ENCODE measurements at places on chromosomes 3 and 15.

DNA sequence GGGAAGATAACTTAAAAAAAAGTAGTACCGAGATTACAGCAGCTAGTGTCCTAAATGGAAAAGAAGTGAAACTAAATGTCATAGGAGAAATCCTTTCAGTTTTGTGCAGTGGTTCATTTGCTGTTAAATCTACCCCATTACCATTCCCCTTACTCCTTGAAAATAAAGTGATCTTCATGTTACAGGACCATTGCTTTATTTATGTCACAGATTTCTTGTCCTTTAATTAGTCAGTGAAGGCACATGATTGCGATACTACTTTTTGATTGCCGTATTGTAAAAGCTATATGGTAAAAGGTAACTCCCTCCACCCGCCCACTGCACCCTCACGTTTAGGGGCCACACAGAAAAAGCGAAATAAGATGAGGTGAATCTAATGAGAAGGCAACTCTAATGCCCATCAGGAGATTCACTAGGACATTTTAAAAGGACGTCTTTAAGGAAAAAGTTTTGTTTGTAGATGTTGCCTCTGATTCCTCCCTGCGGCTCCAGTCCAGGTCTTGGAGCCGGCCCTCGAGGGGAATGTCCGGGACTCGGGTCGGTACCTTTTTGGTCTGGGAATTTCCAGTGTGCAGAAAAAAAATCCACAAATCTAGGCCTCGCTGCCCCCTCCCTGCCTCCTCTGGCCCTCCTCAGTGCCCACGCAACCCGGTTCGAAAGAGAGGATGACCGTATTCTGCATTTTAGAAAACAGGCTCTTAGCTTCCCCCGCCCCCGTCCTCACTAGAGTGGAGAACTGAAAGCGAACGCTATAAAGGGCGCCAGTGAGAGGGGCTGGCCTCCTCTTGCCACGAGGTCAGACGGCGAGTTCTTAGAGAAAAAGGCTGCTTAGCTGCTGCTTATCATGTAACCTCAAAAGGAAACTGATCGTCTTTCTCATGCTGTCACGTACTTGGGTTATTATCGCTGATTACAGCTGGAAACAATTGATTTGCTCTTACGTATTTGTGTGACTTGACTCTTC, 21.8 kb upstream of the NFKBIZ start:
- DNase-seq: peak; percentile 64

- no peak for DNase-seq
Observed at GRCh38 chr3:77467702-77468625, 428.1 kb downstream of the ROBO2 start.

DNA sequence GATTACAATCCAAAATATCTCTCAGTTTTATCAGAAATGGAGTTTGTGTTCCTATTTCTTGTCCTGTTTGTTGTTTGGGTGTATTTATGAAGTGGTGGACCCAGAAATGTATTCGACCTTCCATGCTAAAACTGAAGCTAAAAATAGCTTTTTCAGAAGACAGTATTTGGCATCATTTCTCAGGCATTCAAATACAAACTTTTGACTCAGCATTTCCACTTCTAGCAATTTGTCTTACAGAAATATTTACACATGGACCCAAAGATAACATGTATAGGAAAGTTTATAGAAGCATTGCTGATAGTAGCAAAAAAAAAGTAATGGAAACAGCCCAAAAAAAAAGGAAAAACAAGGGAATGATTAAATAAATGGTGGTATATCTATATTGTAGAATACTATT, 156.3 kb downstream of the HCN4 start:
- DNase-seq: no peak

- DNase-seq: no peak
Observed at GRCh38 chr3:77102951-77103769, 63.3 kb downstream of the ROBO2 start.

Measured in NCI-H226 (cell line).